ENCODE measurements at places on chromosomes 11 and 22.

DNA sequence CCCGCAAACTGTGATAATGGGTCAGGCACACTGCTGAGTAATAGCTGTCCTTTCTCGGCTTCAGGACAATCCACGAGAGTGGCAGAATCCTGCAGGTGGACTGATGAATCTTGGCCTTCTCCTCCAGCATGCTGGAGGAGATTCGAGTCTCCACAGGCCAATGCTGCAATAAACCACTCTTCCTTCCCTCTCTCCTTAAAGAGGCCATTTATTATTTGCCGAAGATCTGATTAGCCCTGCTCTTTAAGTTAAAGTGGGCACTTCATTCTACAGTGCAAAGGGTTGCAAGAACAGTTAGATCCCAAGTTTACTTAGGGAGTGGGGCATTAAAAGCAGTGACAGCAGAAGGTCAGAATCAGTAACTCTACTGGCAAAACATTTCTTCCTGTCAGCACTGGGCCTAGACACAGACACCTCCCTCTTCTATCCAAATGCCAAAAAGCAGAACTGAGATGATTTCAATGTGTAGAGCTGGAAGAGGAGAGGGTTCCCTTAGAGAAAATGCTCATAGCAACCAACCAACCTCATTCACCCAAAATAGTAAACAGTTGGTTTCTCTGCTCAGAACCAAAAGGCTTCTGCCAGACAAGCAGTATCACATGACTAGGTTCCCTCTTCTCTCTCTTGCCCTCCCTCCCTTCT lies 121.7 kb downstream of the SGSM3 start:
- DNase-seq: peak; percentile 19
- H3K27me3 ChIP-seq: no peaks in the 10 kb centered on the region
- H3K4me3 ChIP-seq: no peak overlapping the region
- H3K4me1 ChIP-seq: peaks cover 10% of the 10 kb centered on the region
- no peaks in the 10 kb centered on the region for H3K36me3 ChIP-seq

DNA sequence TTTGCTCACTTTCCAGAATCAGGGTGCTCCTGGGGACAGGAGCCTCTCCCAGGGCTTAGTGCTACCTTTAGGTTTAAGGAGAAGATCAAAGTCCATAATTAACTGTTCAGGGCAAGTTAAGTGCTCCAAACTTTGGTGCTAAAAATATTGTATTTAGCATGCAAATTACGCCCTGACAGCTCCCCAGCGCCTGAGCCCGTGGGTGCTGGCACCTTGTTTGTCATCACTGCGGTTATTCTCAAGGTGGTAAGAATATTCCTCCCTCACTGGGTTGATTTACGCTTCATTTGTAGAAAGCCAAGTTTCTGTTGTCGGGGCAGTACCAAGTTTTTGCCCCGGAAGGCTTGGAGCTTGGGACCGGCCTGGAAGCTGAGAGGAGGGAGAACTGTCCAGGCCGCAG lies 21.3 kb downstream of the ANKK1 start:
- H3K27ac ChIP-seq: no peak overlapping the region
- no peaks in the 10 kb centered on the region for H3K36me3 ChIP-seq
- DNase-seq: no peak
- no peak overlapping the region for H3K4me3 ChIP-seq
- no peaks in the 10 kb centered on the region for H3K4me1 ChIP-seq

DNA sequence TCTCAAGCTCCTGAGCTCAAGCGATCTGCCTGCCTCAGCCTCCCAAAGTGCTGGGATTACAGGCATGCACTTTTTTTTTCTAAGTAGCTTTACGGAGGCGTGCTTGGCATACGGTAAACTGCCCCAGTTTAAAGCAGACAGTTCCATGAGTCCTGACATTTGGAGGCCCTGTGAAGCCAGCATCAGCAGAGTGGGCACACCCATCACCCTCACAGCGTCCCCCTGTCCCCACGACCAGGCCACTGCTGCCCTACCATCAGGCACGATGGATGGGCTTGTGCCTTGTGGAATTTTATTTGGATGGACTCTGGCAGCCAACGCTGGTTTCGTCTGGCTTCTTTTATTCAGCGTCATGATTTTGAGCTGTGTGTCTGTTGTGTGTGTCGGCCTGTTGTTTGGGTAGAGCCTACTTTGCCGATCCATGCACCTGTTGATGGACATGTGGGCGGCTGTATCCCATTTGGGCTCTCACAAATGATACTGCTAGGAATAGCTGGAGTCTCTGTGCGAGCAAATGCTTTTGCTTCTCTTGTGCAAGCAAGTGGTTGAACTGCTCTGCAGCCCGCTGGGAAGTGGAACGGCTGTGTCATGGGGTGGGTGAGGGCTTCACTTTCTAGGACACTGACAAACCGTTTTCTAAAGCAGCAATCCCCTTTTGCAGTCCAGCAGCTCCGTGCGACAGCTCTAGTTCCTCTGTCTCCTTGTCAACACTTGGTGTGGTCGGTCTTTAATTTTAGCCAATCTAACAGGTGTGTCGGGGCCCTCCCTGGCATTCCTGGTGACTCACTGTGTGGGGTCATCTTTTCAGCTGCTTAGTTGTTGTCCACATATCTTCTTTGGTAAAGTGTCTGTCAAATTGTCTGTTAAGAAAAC lies 23.8 kb downstream of the KCNQ1 start:
- H3K36me3 ChIP-seq: no peaks in the 10 kb centered on the region
- H3K4me1 ChIP-seq: peaks cover 19% of the 10 kb centered on the region
- no peak overlapping the region for H3K4me3 ChIP-seq
- no peak for DNase-seq
- no peaks in the 10 kb centered on the region for H3K27me3 ChIP-seq

DNA sequence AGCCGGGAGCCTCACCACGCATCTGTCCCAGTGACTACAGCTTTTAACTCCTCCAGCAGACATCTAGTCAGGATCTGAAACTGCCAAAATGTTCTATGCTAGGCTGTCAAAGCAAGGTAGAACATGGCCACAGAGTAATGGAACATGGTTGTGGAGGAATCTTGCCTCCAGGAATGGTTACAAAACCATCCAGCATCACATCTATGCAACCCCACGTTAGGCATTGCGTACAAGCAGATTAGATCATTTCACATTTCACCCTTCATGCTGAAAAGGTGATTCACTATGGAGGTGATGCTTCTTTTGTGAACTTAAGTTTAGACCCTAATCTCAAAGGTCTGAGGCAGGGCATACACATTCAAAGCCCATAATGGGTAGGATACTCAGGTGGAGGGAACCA lies 103.0 kb downstream of the PARVA start:
- no peaks in the 10 kb centered on the region for H3K4me1 ChIP-seq
- H3K4me3 ChIP-seq: no peak overlapping the region
- DNase-seq: no peak
- no peaks in the 10 kb centered on the region for H3K27me3 ChIP-seq
- H3K27ac ChIP-seq: no peak overlapping the region
- H3K36me3 ChIP-seq: no peaks in the 10 kb centered on the region

DNA sequence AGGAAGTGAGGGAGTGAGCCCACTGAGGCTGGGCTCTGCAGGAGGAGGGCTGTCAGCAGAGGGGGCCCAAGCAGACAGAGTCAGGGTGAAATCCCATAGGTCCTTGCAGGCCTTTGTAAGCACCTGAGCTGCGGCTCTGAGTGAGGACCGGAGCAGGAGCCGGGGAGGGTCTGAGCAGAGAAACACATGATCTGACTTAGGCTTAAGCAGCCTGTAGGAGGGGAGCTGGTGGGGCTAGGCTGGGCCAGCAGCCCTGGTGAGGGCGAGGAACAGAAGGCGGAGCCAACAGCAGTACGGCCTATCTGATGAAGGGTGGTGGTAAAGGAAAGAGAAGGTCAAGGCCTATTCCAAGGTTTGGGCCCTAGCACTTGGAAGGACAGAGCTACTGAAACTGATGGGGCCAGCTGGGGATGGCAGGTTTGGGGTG lies 26.9 kb upstream of the CBX7 start:
- peaks cover 7% of the 10 kb centered on the region for H3K27me3 ChIP-seq
- no peak for DNase-seq
- no peak overlapping the region for H3K4me3 ChIP-seq
- H3K36me3 ChIP-seq: no peaks in the 10 kb centered on the region
- no peak overlapping the region for H3K27ac ChIP-seq

DNA sequence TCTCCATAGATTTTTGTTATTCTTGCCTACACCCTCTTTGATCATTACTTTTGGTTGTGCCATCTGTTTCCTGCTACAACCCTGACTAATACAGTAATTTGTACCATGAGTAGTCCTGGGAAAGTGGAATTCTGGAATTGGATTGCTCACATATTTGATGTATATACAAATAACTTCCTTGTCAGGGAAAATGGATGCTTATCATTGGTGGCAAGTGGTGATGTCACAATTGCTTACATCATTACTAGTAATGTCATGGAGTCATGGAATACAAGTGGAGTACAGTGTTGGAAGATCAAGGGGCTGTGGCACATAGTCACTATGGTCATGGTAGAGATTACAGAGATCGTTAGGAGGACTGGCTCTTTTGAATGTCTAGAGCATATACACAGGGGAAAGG lies 24.4 kb downstream of the AASDHPPT start:
- peaks cover 9% of the 10 kb centered on the region for H3K36me3 ChIP-seq
- H3K27me3 ChIP-seq: no peaks in the 10 kb centered on the region

DNA sequence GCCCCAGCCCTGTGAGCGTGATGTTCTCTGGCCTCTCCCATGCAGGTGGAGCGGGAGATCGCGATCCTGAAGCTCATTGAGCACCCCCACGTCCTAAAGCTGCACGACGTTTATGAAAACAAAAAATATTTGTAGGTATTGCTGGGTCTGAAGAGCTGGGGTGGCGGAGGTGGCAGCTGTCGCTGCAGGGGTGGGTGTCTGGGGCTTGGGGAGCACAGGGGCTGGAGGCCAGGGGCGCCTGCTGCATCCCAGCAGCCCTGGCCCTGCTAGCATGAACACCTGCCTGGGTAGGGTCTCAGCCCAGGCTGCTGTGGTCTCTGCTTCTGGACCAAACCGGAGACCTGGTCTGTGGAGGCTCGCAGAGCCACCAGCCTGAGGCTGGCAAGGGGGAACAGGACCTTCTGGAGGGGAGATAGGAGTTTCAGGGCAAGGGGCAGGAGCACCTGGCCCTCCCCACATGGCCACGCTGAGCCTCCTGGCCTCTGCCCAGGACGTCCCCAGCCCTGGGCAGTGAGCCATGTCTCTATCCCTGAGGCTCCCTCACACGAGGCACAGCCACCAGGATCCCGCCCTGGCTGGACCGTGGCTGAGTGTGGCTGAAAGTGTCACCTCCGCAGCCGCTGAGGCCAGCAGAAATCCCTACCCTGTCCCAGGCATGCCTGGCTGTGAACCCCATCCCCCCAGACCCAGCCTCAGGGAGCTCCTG lies 48.2 kb downstream of the MOB2 start:
- no peak overlapping the region for H3K27ac ChIP-seq
- no peak for DNase-seq
- H3K4me1 ChIP-seq: no peaks in the 10 kb centered on the region
- peaks cover 6% of the 10 kb centered on the region for H3K27me3 ChIP-seq

DNA sequence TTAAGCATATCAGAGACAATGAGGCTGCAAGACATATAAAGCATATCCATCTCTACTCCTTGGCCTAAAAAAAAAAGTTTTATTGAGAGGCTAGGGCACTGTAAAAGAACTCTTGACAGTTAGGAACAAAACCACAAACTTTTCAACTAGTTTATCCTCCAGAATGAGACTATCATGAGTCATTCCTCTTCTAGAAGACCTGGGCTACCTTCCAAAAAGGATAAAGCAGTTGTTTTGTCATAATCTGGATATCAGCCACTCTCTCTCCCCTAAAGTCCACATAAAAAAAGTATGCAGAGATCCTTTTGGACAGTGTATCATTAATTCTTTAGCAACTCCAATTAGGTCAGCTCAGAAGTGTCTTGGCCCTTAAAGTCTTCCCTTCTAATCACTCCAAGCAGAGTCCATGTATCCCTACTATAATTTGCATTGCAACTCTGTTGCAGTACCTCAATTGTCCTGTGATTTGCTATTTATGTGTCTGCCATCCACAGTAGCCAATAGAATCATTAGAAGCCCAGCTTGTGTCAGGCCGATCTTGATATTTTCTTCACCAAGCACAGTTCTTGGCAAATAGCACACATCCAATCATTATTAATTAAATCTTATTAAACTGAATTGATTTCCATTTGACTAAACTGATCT lies 10.4 kb downstream of the OR51T1 start:
- no peaks in the 10 kb centered on the region for H3K27me3 ChIP-seq
- H3K4me3 ChIP-seq: no peak overlapping the region
- H3K36me3 ChIP-seq: no peaks in the 10 kb centered on the region
- DNase-seq: no peak
- H3K27ac ChIP-seq: no peak overlapping the region

DNA sequence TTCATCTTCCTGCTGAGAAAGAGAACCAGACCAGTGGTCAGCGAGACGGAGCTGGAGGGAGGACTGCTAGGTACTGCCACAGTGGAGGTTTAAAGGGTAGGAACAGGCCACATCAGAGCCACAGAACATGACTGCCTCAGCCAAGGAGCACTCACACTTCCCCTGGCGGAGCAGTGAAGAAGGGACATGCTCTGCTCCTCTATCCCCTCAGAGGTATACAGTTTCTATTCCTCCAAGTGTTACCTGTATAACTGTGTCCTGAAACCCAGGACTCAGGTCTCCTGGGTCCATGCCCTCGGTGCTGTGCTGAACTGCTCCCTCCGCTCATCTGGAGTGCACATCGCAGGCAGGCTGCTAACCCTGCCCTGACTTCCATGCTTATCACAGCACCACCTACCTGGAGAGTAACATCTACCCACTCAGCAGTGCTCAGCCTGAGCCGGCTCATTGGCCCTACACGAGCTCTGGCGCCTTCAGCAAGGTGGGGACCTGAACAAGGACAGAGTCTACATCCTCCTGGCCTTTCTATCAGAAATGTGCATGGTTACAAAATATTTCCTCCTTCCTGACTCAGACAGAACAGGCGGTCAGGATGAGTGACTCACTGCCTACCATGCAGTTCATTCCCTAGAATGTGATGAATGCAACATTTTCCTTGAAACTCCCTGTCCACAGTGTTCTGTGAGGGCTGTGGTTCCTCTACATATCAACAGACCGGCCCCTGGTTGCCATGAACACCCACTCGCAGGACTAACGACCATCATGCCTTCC lies 52.9 kb downstream of the C11orf58 start:
- no peak for DNase-seq
- H3K27me3 ChIP-seq: no peaks in the 10 kb centered on the region
- H3K4me3 ChIP-seq: no peak overlapping the region
- H3K27ac ChIP-seq: no peak overlapping the region

GRCh38 chr11:68750195-68751003 lies 921 bp downstream of the TESMIN start:
- H3K36me3 ChIP-seq: peaks cover 12% of the 10 kb centered on the region
- H3K4me1 ChIP-seq: peaks cover 7% of the 10 kb centered on the region
- peak; percentile 13 for DNase-seq
- H3K27ac ChIP-seq: no peak overlapping the region
- H3K27me3 ChIP-seq: peaks cover 2% of the 10 kb centered on the region

DNA sequence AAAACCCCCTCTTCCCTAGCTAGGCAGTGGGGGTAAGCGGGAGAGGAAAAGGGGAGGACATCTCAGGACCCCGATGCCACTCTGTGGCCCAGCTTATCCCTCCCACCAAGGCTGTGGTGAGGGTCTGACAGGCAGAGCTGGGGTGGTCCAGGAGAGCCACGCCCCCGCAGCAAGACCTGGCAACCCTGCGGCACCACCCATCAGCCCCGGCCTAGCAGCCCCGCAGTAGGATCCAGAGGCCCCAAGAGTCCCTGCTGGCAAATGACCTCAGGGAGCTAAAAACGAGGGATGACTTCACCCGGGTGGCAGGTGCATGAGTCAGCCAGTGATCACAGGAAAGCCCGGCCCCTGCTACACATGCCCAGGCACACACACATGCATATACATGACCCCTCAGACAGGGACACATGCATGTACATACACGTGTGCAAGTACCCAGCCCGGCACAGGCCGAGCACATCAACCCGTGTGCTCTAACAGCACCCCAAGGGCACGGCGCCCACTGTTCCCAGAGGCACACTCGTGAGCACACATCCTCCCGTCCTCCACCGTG lies 32.3 kb downstream of the ARVCF start:
- DNase-seq: no peak
- H3K36me3 ChIP-seq: no peaks in the 10 kb centered on the region
- H3K27me3 ChIP-seq: no peaks in the 10 kb centered on the region
- H3K27ac ChIP-seq: no peak overlapping the region
- H3K4me3 ChIP-seq: no peak overlapping the region

Data from thymus (tissue), 14 donors.